ENCODE measurements at places on chromosomes 2 and 18.

- DNase-seq, result no peak
These were observed 60.1 kb downstream of the SPIRE1 start for GRCh38 chr18:12597760-12598159.

DNA sequence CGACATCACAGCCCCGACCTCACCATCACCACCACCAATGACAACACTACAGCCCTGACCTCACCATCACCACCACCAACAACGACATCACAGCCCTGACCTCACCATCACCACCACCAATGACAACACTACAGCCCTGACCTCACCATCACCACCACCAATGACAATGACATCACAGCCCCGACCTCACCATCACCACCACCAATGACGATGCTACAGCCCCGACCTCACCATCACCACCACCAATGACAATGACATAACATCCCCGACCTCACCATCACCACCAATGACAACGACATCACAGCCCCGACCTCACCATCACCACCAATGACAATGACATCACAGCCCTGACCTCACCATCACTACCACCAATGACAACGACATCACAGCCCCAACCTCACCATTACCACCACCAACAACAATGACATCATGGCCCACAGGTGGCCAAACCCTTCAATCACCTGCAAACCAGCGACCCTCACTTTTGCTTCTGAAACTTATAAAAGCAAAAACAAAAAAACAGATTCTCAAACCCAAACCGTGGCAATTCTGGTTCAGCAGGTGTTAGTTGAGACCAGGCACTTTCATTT is 70.7 kb upstream of the TMEM18 start:
- no peak for DNase-seq

- DNase-seq, result no peak
These were observed 21.3 kb upstream of the TCF7L1 start for GRCh38 chr2:85111819-85112281.

GRCh38 chr2:188808947-188809355 is 165.2 kb upstream of the COL3A1 start:
- DNase-seq, result no peak

- no peak for DNase-seq
These were observed 112.5 kb downstream of the MAP3K20 start for GRCh38 chr2:173187941-173188788.

DNA sequence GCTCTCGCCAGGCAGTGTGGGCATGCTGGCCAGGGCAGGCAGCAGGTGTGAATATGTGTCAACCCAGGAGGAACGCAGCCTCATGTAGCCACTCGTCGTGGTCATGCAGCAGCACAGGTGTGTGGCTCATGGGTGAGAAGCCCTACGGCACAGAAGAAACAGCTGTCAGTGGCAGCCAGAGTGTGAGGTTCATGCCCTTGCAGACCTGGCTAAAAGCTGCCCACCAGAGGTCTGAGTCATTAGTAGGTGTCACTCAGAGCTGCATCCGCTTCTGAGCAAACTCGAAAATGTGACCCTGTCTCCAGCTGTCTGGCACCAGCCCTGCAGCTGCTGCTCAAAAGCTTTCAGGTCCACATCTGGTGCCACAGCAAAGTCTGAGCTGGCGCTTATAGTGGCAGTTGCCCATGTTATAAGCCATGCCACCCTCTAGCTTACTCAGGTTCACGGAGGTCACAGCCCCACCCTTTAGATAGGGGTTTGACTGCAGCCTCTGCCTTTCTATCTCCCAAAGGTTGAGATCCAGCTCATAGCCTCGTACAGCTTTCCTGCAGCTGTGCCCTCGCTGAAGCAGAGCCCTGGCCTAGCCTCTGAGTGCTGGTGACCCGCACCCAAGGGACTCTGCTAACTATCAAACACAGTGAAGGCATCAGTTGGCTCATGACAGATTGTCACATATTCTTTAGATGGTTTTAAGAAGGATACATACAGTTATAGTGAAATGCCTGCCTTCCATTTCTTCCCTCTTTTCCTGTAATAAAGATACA is 195.0 kb downstream of the CCDC102B start:
- no peak for DNase-seq

- peak; percentile 83 for DNase-seq
These were observed 636 bp downstream of the ARL4C start for GRCh38 chr2:234496055-234496834.

GRCh38 chr18:23487738-23488570 is 15.4 kb upstream of the RMC1 start:
- no peak for DNase-seq

DNA sequence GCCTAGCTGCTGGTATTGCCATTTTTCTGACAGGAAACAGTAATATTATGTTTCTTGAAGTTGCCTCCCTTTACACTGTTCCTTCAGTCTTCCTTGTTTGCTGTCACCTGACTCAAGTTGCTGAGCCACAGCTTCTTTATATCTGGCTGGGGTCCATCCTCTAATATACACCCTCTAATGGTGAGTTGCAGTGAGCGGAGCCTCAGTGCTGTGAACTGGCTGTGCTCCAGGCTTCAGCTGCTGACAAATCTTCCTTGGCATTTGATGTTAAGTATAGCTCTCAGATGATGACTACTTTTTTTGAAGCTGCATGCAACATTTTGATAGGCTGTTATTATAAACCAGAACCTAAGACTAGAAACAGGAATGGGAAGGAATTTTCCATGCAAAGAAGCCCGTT is 366.7 kb downstream of the NUP35 start:
- no peak for DNase-seq

DNA sequence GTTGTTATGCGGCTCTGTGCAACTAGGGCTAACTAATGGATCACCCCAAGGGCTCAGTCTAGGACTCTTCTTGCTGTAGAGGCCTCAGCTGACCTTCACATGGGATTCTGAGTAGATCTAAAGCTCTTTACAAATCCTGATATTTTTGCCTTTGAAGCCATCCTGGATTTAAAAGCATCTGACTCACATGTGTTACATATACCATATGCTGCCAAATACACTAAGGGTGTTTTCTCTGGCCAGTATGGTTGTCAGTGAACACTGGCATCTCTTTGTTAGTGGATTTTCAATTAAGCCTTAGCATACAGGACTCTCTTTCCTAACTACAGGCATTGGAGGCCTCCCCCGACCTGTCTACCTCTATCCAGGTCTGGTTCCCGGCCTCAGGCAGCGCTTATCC is 992.8 kb upstream of the FANCL start:
- DNase-seq, result no peak

DNA sequence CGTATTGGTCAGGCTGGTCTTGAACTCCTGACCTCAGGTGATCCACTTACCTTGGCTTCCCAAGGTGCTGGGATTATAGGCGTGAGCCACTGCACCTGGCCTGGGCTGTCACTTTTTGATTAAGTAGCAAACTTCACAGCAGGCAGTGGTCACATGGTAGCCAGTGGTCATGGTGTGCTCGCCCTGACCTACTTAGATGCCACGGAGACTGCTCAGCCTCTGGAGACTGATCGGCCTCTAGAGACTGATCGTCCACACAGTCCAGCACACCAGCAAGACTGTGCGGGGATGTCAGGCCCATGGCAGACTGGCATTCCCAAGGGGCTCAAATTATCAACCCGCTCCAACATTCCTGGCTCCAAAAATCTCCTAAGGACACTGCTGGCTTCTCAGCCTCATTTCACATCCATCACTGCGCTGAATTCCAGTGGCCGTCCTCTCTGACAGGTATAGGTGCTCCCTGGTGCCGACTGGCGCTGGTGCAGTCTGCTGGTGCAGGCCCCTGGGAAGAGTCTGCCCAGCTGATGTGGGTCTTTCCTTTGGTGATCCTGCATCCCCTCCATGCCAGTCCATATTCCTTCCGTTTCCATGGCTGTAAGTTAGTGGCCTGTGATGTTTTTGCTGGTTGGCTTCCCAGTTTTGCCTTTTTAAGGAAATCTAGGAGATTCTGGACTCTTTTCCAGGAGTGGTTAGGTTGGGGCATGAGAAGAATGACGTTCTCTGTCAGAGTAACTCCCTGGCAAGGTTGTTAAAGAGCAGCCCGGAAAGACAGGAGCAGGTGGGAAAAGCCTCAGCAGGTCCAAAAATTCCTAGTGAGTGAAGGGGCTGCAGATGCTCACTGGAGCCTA is 374.5 kb upstream of the HS6ST1 start:
- DNase-seq, result no peak

DNA sequence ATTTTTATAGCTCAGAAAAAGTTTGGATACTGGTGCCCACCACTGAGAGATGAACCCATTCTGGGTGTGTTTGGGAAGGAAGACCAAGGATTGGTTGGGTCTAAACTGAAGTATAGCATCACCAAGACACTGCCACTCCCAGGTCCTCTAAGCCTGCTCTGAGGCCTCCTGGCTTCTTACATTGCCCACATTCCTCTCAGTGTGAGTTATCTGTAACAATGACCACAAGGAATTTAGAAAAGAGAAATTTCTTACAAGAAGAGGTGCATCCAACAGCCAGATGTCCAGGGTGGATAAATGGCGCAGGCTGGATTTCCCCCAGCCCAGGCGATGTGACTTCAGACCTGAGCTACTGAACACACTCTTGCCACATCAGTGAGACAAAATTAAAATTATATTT is 1.6 kb upstream of the GPR45 start:
- DNase-seq, result no peak

GRCh38 chr2:112625474-112626114 is 20.1 kb upstream of the SLC20A1 start:
- no peak for DNase-seq

DNA sequence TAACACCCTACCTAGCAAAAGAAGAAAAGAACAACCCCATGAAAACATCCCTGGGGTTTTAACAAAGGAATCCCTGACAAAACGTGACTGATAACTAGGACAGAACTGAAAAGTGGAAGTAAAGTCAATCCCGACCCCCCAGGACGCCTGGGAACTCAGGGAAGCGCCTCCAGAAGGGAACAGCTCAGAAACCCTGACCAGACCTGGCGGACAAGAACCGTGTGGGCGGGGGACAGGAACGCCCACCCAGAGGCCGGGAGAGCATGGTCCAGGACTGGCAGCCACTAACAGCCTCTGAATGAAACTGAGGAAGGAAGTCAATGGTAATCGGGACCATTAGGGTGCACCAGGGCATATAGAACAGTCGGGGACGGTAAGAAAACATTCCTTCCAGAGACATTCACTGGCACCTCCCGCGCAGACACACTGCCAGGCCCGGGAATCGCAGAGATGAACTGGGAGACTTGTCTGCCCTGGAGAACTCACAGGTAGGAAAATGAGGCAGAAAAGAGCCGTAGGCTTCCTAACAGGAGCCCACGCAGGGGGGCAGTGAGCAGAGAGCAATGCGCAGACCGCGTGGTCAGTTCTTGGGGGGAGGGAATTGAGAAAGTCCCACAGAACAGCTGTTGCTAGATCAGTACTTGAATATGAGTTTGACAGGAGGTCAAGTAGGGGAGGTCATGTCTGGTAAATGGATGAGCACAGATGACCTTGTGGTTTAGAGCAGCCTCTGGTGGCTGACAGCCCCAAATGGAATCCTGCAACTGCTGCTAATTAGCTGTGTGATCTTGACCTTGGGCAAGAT is 1.3 kb upstream of the TBC1D8 start:
- peak; percentile 71 for DNase-seq

DNA sequence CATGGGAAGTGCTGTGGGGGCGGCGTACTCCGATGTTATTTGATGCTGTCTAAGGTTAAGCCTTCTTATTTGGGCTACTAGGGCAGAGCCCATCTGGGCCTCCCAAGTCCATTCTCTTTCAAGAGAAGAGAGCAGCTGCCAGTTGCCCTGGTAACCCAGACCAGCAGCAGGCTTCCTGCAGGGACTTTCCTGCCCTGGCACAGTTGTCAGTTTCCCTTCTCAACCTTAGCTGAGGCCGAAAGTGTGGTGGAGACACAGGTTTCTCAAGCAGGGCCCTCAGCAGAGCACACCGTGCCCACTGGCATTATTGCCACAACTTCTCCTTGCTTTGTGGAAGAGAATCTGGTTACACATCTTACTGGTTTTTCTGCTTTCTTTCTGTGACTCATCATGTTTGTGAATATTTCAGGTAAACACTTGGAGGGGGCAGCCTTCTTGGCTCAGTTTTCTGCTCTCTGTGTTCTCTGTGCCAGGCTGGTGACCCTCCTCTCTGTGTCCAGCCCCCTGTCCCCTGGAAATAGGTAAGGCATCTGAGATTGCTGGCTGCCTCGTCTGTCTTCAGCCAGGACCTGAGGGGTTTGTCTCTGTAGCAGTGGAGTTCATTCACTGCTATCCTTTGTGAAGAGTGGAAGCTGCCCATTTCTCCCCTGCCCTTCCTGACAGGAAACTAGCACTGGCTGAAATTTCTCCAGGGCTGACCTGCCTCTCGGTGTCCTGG is 111.0 kb downstream of the B3GNT2 start:
- DNase-seq, result no peak

GRCh38 chr2:224220586-224221255 is 181.2 kb downstream of the FAM124B start:
- no peak for DNase-seq

GRCh38 chr2:68762100-68762499 is 27.5 kb downstream of the ARHGAP25 start:
- no peak for DNase-seq

GRCh38 chr2:27249891-27250651 is 12.8 kb downstream of the SLC30A3 start:
- DNase-seq, result peak; percentile 98

DNA sequence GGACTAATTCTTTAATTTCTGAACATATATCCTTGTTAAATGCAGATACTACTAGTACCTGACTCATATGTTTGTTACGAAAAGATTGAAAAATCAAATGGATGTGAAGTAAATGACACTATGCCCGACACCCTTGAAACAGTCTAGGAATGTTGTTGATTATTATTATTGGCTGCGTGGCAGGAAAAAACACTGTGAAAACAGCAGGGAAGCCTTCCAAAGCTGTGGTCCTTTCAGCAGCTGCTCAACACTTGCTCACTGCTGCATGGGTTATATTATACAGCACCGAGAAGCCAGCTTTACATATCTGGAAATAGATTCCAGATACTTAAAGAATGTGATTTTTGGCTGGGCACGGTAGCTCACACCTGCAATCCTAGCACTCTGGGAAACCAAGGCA is 26.5 kb downstream of the CRYGD start:
- no peak for DNase-seq

GRCh38 chr2:60485055-60485454 is 68.4 kb downstream of the BCL11A start:
- DNase-seq, result no peak

GRCh38 chr2:78963881-78964280 is 61.6 kb upstream of the REG3G start:
- no peak for DNase-seq

DNA sequence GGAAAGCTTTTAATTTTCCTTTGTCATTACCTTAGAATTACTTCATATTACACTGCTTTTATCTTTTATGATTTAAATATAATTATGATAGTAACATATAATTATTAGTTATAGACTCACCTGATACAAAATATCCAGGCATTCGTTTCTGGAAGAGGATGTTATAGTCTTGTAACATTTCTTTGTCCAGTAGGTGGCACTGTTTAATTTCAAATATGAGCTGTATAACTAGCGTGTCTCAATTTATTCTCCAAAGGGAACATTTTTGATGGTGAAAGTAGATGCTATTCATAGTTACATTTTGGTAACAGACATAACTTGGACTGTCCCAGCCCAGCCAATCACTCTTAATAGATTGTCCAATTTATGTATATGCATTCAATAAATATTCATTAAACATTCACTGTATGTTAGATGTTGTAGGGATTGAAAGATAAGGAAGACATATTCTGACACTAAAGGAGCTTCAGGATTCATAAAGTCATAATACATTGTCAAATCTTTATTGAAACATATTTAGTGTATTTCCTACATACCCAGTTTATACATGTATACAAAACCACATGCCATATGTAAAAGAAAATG is 19.2 kb downstream of the DAW1 start:
- DNase-seq, result peak; percentile 28

GRCh38 chr18:49988101-49988500 is 174.8 kb upstream of the ACAA2 start:
- DNase-seq, result no peak

Data from H7 (cell line).